ENCODE measurements at places on chromosomes 2 and 18. TPM values are rescaled to one million over a fixed set of nuclear protein-coding genes. Genes with fewer than 3 reads are reported as not detected.

NOSTRIN gene
- total RNA-seq: not detected

- H3K4me3 ChIP-seq: no peak overlapping the region
- DNase-seq: no peak
- peaks cover 14% of the 10 kb centered on the region for H3K4me1 ChIP-seq
These were observed 283.5 kb downstream of the MYCN start for GRCh38 chr2:16223841-16224177.

GRCh38 chr2:1081451-1082225, 131.0 kb downstream of the SNTG2 start:
- no peaks in the 10 kb centered on the region for H3K27me3 ChIP-seq
- no peaks in the 10 kb centered on the region for H3K4me1 ChIP-seq
- no peak overlapping the region for H3K27ac ChIP-seq

DNA sequence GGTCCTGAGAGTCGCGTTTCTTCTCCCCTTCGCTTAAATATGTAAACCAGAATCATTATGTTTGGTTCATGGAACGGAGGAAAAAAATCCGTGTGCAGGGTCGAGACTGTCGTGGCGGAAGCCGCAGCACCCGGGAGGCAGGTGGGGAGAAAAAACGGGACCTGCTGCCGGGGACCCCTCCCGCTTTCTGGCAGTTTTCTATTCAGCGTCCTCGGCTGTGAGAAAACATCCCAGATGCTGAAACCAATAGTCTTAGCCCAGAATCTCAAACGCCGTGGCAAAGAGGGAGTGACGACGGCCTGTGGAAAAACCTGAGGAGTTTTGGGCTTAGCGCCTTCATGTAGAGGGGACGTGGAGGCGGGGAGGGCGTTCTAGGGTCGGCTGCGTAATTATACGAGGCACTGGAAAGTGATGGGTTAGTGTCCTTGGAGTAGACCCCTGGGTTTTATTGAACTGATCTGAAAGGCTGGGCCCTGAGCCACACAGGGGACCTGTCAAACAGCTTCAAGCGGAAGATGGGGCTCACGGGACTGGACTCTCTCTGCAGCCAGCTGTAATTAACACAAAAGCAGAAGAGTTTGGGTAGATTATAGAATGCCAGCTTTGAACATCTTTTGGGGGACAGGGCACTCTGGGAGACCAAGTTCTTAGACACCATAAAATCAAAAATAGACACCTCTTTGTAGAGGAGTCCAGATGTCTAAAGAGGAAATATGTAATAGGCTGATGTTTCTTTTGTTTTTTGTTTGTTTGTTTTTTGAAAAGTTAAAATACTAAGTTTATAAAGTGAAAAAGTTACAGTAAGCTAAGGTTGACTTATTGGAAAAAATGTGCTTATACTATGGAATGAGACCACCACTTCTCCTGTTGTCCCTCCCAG, 834 bp upstream of the BUB1 start:
- peak; percentile 46 for DNase-seq
- peaks cover 6% of the 10 kb centered on the region for H3K36me3 ChIP-seq

- H3K36me3 ChIP-seq: no peaks in the 10 kb centered on the region
- no peak for DNase-seq
These were observed 422.0 kb downstream of the CBLN2 start for GRCh38 chr18:72122103-72122502.

DNA sequence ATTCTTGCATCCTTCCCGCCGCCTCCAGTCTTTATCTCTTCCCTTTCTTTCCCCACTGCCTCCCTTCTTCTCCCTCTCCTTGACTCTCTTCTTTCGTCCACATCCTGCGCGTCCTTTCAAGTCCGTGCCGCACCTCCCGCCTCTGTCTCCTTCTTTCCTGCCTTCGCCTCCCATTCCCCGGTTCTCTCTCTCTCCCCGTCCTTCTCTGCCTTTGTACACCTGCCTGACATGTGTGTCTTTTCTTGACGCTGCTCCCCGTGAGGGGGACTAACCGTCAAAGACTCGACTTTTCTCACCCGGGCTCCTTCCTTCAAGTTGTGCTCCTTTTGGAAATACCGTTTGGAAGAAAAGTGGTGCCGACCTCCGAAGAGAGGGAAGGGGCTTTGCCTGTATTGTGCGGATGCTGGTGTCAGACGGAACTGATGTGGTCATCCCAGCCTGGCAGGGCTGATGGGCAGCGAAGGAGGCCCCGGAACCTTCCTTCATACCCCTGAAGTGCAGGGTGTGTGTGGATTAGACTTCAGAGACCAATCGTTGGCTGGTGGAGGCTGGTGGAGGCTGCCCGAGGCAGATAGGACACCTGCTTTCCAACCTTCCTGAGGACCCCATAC, 879 bp downstream of the TMEM178A start:
- peak; percentile 44 for DNase-seq
- peaks cover 27% of the 10 kb centered on the region for H3K4me1 ChIP-seq
- H3K27ac ChIP-seq: no peak overlapping the region

DNA sequence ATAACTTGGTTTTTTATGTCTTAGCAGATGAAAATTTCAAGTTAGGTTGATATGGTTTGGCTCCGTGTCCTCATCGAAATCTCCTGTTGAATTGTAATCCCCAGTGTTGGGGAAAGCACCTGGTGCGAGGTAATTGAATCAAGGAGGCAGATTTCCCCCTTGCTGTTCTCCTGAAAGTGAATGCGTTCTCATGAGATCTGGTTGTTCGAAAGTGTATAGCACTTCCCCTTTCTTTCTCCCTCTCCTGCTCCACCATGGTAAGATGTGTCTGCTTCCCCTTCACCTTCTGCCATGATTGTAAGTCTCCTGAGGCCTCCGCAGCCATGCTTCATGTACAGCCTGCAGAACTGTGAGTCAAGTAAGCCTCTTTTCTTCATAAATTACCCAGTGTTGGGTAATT, 242.1 kb upstream of the TNP1 start:
- no peak overlapping the region for H3K4me3 ChIP-seq
- H3K27ac ChIP-seq: no peak overlapping the region
- H3K36me3 ChIP-seq: no peaks in the 10 kb centered on the region
- no peaks in the 10 kb centered on the region for H3K27me3 ChIP-seq
- DNase-seq: no peak

Measured in GM23338 (cell line).